Right ventricle myocardium superior (tissue), 1 donor: ENCODE measurements at places on chromosomes 2 and 18. TPM values are rescaled to one million over a fixed set of nuclear protein-coding genes. Genes with fewer than 3 reads are reported as not detected.

DDX1 gene
- 155 TPM for total RNA-seq

DNA sequence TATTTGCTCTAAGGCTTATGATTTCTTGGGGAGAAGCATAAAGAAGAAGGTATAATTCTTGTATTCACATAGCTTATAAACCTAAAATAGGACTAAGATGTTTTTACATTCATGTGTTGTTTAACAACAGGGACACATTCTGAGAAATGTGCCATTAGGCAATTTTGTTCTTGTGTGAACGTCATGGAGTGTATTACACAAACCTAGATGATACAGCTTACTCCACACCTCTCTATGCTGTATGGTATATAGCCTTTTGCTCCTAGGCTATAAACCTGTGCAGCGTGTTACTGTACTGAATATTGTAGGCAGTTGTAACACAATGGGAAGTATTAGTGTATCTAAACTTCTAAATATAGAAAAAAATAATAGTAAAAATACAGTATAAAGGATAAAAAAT is 92.1 kb downstream of the PHLPP1 start:
- no peak for DNase-seq

BUB1 gene
- 0.65 TPM for total RNA-seq

DNA sequence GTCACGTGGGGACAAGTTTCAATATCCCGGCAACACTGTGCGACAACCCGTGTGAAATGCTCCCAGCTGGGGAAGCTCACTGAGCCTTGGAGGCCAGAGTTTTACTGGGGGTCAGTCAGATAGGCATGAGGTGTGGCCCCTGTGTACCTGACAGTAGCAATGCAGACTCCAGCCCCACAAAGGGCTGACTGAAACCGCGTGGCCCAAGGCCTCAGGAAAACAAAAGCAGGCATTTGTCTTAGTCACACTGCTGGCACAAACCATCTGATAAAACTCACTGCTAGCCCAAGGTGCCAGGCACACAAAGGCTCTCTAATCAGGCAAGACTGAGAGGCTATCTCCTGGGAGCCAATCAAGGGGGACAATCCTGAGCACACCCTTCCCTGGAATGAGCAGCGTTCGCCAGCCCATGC is 786.6 kb upstream of the RAB6C start:
- no peak for DNase-seq

DNA sequence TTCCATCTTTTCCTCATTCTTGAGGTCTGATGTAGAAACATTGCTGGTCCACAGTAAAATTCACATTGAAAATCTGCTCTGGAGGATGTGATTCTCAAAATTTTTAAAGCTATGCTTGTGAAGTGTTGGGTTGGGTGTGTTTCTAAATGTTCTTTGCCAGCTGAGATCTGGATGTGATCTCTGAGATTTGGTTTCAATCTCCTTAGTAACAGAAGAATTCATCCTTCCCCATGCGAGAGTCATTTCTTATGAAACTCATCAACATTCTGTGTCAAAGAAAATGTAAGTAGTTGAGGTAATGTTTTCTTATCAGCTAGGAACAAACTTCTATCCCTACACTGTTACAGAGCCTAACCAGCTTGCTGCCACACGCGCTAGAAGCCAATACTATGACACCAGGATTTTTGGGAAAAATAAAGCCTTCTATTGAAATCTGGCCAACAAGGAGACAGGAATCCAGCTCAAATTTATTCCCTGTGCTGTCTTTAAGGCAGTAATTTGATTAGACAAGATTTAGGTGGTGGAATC is 134.9 kb downstream of the PTH2R start:
- DNase-seq = no peak

- no peak for DNase-seq
Measured at GRCh38 chr2:7982054-7982453, 699.8 kb upstream of the ID2 start.

- no peak for DNase-seq
Measured at GRCh38 chr2:8558096-8558495, 123.8 kb upstream of the ID2 start.

RIT2 gene
- total RNA-seq = not detected

CYS1 gene
- total RNA-seq = 3.6 TPM

KIF1A gene
- 0.65 TPM for total RNA-seq

DNA sequence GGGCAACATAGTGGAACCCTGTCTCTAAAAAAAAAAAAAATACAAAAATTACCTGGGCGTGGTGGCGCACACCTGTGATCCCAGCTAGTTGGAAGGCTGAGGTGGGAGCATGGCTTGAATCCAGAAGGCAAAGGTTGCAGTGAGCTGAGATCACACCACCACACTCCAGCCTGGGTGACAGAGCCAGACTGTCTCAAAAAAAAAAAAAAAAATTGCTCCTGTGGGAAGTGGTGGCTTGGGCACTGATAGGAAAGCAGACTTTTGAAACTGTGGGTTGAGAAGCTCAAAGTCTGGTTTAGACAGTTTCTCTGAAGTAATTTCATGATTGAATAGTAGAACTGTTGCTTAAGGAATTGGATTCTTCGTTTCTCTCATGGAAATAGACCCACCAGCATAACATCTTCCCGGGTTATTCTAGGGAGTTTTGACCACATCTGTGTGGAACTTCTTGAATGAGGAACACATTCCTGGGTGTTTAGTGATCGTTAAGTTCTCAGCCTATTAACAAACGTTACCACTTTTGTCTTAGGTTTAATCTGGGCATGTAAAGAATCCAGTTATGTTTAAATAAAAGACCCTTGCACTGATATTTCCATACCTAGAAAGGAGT is 33.5 kb downstream of the GRHL1 start:
- no peak for DNase-seq

- DNase-seq = no peak
Measured at GRCh38 chr2:38652431-38653273, 13.3 kb upstream of the GALM start.

DNA sequence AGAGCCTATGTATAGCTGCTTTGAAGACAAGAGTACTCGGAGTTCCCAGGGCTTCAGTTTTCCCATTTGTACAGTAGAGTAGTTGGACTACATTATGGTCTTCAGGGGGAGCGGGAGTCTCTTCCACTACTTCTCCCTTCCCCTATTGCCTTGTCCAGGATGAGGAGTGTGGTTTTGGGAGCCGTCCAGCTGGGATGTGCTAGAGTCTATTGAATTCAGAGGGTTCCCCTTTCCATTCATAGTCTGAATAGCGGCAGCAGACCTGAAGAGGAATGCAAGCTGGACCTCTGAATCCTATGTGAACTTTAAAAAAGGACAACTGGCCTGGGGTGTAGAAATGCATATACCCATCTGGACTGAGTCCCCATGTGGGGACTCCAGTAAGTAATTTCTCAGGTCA is 43.5 kb upstream of the EPG5 start:
- peak; percentile 42 for DNase-seq

SLC9A4 gene
- not detected for total RNA-seq

GRCh38 chr2:125168442-125168841 is 1143.4 kb downstream of the CNTNAP5 start:
- DNase-seq = no peak

GPR45 gene
- not detected for total RNA-seq

CACNB4 gene
- total RNA-seq = 0.46 TPM

- no peak for DNase-seq
Measured at GRCh38 chr18:48991676-48992075, 40.9 kb upstream of the SMAD7 start.

SERPINB11 gene
- total RNA-seq = not detected

- DNase-seq = no peak
Measured at GRCh38 chr18:65073060-65073550, 677.7 kb upstream of the CDH7 start.

DNA sequence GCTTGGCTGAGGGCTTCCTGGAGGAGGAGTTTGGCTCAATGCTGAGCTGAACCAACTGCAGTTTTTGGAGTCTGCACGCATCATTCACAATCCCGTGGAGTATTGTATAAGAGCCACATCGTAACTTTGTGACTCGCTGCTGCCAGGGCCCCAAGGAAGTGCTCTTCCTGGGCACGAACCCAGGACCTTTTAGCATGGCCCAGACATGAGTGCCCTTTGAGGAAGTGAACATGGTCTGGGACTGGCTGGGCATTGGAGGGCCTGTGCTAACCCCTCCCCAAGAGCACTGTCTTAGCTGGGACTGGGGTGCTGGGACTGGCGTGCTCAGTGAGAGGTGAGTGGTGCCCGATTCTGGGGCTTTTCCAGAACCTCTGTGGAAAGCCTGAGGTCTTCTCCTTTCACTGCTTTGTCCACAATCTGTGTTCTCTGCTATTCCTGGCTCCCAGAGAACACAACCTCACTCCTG is 88.6 kb downstream of the LIPG start:
- no peak for DNase-seq

GRCh38 chr2:74447230-74447999 is 5.7 kb upstream of the RTKN start:
- DNase-seq = no peak

DAW1 gene
- total RNA-seq = 0.13 TPM

DNA sequence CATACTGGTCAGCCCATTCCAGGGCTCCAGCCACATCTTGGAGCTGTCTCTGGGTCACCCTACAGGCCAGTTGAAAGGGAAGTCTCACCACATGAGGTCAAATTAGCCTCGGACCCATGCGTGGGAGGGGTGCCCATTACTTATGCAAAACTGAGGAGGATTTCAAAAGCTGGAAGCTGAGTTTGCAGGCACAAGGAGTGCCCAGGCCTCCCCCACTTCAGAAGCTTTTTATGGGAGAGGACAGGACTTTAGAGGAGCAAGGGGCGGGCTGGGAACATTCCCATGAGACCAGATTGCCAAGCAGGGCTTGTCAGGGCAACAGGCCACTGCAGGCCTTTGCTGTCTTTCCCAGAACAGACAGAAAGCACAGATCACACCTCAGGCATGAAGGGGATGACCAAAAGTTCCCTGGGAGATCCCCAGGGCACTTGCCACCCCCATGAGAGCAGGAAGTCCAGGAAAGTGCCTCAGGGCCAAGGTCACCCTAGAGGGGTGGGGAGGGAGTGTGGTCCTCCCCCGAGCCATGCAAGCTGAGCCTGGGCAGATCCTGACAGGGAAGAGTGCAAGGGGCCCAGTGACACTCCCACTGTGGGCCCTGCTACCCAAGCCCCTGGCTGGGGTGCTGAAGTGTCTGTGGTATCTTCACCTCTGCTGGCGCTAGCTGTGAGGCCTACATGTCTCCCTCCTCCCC is 267.7 kb downstream of the BCL11A start:
- no peak for DNase-seq

TMEM150A gene
- 9.5 TPM for total RNA-seq

SRD5A2 gene
- not detected for total RNA-seq

- no peak for DNase-seq
Measured at GRCh38 chr2:33746208-33746800, 147.2 kb upstream of the FAM98A start.

- no peak for DNase-seq
Measured at GRCh38 chr2:68692511-68692910, 42.1 kb upstream of the ARHGAP25 start.
